ENCODE measurements at places on chromosomes 1 and 21.

- no peak for DNase-seq
Observed at GRCh38 chr1:1543706-1544099, 3.3 kb upstream of the TMEM240 start.

DNA sequence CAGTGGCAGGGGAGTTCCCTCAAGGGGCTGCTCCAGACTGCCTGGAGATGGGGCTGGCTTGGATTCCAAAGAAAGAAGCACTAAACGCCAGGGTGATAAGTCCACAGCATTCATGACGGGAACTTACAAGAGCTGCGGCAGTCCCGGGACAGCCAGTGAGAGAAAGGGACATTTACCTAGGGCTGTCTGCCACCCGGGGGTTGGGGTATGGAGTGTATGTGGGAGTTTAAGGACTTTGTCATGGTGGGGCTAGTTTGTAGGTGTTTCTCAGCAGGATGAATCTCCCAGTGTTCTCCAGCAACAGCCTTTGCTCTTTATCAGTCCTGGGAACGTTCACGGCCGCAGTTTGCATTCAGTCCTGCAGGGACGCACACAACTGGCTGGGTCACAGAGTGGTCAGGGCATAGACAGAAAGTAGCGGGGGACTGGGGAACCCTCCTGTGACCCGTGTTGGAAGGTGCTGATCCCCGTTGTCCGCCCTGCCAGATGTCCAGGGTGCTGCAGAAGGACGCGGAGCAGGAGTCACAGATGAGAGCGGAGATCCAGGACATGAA is 41.4 kb upstream of the HMGN1 start:
- DNase-seq: no peak

- no peak for DNase-seq
Observed at GRCh38 chr21:44790368-44790767, 11.3 kb downstream of the UBE2G2 start.

DNA sequence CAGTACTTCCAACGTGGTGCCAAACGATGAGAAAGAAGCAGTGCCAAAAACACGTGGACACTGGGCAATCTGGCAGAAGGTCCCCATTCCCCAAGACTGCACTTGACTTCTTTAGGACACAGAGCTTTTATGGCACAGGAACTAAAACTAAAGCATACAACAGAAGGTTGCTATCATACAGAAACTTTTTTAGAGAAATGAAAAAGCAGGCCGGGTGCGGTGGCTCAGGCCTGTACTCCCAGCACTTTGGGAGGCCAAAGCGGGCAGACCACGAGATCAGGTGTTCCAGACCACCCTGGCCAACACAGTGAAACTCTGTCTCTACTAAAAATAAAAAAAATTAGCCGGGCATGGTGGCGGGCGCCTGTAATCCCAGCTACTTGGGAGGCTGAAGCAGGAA is 43.0 kb downstream of the GNB1 start:
- DNase-seq: no peak

DNA sequence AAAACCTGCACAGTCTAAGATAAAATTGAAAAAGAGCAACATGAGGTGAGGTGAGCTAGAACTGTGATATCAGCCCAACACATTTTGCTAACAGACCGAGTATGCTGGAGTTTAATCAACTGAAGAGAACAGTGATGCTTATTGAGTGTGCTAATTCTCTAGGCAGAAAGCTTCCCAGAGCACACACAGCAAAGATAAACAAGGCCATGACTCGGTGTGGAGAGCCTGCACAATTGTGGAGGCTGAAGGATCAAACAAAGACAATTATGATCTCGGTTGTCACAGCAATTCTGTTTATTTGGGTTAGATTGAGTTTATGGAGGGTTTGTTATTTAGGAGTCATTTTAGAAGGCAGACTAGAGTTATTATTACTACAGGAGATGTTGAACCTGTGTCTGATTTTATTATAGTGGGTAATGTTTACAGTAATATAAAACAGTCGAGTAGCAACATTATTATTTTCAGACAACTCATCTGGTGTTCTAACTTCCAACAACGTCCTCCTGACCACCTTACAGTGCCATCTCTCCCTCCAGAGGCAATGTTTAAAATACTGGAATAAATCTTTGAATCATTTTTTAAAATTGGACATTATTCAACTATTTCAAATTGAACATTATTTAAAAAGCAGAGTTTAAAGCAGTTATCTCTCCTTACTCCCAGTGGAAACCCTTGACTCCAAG is 40.2 kb downstream of the DPT start:
- DNase-seq: no peak

DNA sequence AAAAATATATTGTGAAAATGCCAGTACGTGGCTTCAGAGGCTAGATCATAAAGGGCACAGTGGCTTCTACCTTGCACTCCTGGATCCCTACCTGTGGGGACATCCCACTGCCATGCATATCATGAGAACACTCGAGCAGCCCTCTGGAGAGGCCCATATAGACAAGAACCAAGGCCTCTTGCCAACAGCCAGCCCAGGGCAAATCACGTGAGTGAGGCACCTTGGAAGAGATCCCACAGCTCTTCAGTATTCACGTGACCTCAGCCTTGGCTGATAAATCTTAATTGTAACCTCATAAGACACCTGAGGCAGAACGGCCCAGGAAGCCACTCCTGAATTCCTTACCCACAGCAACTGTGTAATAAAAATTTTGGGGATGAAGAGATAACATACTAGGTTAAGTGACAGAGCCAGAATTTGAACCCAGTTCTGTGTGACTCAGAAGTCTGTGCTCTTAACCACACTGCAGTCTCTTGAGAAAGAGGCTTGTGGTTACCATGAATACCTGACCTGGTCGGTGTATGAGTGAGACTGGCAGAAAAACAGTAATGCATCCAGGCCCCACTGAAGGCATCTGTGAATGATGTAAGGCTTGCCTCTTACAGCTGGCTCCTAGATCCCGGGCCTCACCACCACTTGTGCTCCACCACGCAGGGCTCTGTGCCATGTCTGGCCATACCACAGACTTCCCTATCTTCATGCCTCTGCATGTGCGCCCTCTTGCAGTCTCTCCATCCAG is 6.9 kb upstream of the A3GALT2 start:
- DNase-seq: no peak

DNA sequence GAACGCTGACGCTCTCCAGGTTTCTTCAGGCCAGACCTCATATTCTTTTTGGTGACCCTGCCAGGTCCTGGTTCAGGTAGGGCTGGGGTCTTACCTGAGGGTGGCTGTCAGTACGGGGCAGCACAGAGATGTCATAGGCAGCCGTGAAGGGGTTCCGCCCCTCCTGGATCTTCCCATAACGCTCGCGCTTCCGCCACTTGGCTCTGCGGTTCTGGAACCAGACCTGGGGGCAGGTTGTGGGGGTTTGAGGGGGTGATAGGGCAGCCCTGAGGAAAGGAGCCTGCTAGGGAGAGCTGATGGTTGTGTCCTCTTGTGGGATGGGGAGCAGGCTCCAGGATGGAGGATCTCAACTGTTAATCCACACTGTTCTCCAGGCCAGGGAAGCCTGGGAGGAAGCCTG is 9.1 kb downstream of the ALX3 start:
- no peak for DNase-seq

- DNase-seq: no peak
Observed at GRCh38 chr1:72375226-72375625, 92.9 kb upstream of the NEGR1 start.

DNA sequence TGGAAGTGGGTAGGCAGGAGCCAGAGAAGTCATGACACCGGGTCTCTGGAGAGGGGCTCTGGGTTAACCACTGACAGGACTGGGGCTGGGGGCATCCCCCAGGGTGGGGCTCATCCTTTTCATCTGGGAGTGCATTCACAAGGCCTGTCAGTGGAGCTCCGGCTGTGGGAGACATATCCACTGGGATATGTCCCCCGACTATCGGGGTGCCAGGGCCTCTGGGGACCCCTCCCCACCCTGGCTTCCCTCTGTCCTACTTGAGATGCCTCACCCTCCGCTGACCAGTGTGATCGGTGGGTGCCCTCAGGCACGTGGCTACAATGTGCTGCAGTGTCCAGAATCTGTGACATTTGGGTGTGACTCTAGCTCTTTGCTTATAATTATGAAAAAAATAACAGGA is 92.3 kb upstream of the CD34 start:
- DNase-seq: no peak

- no peak for DNase-seq
Observed at GRCh38 chr1:113949007-113949406, 19.9 kb downstream of the HIPK1 start.

- DNase-seq: no peak
Observed at GRCh38 chr1:65393347-65393746, 27.1 kb upstream of the LEPR start.

DNA sequence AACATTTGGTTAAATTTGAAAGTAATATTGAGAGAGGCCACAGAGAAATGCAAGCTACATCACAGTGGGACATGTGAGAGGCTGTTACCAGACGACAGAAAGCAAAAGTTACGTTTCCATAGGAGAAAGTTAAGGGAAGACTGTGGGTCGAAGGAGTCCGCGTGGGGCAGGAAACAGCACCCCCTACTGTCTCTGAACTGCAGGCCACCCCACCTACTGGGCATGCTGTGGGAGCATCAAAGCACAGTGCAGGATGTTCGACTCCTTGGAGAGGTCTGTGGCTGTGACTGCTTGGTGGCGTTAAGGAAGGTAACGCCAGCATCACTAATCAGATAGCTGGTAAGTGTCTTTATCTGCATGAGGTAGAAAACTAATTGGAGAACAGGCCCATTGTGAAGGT is 123.9 kb downstream of the PTBP2 start:
- DNase-seq: peak; percentile 71

DNA sequence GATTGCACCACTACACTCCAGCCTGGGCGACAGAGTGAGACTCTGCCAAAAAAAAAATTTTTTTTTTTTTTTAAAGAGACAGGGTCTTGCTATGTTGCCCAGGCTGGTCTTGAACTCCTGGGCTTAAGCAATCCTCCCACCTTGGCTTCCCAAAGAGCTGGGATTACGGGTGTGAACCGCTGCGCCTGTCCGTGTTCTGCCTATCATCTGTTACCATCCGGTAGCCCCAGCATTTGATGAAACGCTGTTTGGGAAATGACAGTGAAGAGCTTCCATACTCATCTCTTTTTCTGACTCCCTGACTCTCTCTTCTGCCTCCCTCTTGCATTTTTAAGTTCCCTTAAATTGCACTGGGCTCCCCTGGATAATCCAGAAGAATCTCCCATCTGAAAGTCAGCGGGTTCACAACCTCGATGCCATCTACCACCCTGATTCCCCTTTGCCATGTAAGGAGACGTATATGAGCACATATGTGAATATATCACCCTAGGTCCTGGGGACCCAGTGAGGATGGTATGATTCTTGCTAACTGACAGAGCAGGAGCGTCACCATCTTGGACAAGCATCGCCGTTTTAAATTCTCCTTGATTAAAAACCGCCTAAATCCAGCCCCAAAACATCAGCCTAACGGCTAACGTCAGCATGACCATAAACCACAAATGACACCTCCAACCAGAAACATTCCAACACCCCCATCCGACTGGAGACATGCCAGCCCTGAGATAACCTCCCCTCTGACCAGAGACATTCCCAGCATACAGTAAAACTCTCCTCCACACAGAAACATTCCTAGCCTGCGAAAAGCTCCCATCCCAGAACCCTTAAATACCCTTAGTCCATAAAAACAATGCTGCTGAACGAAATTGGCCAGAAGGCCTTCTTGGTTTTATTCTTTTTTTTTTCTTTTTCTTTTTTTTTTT is 12.4 kb downstream of the TNFRSF8 start:
- DNase-seq: no peak

DNA sequence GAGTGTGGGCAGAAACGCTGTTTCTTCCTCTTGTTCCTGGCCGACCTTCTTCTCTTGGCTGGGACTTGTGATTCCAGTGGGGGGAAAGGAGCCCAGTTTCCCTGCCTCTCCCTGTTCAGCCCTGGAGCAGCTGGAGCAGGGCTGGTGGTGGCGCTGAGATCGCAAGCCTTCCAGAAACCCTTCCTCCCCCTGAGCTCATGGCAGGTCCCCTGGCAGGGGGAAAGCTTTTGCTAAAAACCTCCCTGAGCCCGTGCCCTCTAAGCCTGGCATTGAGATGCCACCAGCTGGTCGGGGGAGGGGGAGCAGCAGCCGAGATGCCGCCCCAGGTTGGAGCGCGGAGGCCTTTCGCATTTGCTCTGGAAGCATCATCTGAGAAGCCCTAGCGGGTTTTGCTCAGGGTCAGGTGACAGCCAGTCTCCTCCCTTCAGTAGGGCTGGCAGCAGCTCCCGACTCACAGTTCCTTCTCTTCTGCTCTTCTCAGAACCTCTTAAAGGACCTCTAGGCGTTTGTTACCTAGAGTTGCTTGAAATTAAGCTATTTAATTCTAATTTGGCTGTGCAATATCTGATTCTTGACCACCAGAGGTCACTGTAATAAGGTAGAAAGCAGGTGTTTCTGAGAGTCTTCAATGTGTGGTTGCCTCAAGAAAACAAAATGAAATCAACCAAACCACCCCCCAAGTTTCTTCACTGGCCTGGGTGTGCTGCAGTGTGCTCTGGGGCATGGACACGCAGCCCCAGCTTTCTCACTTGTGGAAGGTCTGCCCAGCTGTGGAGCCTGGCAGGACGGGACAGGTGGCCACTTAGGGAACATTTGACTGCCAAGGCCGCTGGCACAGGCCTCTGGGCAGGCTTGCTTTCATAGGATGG is 257.3 kb downstream of the CAMTA1 start:
- DNase-seq: peak; percentile 57

DNA sequence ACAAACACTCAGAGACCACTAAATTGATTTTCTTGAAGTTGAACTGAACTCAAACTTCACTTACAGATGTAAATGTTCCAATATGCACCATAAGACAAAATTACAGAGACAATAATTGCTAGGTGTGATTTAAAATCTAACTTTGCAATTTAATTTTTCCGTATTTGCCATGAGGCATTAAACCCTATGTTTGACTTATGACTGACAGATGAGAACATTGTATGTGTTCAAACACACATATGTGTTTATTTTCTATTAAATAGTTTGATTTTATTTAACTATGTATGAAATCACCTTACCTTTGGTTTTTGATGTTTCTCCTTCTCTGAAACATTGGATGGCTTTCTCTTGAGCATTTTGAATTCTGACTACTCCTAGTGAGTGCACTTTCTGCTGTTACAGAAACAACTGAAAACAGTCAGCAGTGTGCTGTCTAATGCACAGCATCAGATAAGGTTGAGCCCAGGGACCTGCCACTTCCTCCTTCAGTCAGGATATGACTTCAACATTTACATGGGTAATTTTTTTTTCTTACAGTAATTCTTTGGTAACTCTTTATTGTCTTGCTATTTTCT is at the start of gene SAMSN1:
Gene SAMSN1, minus strand, starts transcription at position 410 of the 575 bp plus-strand sequence. Its CDS starts 54 bp downstream, at position 356.
- DNase-seq: no peak

DNA sequence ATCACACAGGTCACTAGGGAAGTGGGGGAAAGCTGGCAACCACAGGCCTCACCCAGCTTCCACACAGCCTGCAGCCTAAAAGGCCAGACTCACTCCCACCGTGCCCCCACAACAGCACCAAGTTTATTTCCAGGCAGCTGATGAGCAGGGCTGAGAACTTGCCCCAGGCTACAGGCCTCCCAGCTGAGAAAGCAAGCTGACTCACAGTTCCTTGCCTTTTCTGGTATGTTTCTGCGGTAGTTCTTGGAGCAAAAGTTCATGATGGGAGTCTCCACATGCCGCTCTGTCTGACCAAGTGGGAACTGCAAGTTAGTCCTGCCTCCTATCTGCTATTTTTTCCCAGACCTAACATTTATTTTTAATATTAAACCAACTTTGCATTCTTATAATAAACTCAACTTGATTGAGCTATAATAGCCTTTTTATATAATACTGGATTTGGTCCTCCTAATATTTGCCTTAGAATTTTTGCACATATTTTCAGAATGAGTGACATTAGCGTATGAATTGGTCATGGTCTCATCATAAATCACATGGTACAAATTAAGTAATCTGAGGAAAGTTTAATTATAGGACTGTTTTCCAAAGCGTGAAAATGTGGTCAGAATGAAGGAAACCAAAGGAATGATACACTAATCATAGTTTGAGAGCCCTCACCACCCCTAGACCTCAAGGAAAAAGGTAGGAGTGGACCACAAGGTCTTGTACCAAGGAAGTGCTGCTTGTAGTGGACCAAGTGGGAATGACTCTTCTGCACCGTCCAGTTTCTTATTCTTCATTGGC is 30.7 kb downstream of the RPAP2 start:
- no peak for DNase-seq

Measured in D341Med (cell line).